ENCODE measurements at places on chromosomes 6 and 20.

DNA sequence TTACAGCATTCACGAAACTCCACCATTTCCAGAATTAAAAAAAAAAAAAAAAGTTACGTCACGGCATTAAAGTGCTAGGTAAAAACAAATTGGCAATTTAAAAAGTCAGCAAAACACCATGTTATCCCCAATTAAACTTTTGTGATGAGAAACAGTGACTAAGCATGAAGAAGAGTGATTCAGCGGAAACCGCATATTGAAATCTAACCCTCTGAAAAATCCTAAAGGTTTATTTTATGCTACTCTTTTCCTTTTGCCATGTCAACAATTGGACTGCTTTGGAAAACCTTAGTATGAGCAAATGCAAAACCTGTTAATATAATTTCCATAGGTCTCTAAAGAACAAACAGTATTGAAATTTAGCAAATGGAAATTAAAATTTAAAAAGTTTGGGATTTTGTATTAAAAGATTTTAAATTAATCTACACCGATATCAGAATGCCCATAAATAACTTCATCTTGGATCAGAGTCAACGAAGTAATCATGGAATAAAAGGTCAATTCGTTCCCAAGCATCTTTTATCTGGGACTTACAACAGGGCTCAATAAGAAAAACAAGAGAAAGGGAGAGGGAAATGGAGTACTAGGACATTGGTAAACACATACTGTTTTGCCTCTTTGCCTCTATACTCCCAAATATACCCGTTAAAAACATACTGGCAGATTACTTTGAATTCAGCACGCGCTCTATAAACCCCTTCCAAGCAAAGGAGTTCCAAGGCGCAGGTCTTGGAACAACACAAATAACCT, 1.1 kb downstream of the FBXO30 start:
- peak; percentile 8 for DNase-seq

DNA sequence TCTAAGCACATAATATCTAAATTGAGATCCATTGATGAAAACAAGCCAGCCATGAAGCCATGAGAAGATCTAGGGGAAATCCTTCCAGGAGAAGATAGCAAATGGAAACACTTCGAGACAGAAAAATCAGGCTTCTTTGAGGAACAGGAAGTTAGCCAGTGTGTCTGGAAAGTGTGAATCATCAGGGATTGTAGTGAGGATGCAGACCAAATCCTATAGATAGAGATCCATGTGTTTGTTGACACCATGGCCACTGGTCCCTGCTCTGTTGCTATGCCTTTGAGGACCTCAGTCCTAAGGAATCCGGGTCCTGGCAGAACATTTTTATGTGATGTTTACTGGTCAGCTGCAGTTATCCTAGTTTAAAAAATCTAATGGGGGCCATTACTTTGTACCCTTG, 6.6 kb upstream of the ELOVL2 start:
- DNase-seq = no peak

- DNase-seq = no peak
Measured at GRCh38 chr6:142805042-142805441, 139.9 kb downstream of the HIVEP2 start.

DNA sequence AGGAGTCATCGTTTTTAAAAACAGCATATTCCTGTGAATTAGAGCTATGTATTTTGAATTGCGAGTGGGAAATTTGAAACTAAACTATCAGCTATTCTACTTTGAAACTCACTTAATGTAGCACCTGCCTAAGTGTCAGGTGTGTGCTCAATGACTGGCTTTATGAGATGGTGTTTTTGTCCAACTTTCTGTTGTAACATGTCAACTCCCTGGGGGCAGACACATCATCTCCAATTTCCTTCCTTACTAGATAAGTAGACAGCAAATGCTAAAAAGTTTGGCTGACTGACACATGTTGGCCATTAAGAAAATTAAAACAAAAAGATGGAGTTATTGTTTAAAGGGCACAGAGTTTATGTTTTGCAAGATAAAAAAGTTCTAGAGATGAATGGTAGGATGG, 226.9 kb downstream of the TFAP2B start:
- no peak for DNase-seq

GRCh38 chr6:124373386-124373785, 569.7 kb downstream of the NKAIN2 start:
- DNase-seq = no peak

- DNase-seq = no peak
Measured at GRCh38 chr6:161694995-161695394, 421.1 kb upstream of the AGPAT4 start.

- no peak for DNase-seq
Measured at GRCh38 chr6:5365436-5366195, 104.3 kb downstream of the FARS2 start.

DNA sequence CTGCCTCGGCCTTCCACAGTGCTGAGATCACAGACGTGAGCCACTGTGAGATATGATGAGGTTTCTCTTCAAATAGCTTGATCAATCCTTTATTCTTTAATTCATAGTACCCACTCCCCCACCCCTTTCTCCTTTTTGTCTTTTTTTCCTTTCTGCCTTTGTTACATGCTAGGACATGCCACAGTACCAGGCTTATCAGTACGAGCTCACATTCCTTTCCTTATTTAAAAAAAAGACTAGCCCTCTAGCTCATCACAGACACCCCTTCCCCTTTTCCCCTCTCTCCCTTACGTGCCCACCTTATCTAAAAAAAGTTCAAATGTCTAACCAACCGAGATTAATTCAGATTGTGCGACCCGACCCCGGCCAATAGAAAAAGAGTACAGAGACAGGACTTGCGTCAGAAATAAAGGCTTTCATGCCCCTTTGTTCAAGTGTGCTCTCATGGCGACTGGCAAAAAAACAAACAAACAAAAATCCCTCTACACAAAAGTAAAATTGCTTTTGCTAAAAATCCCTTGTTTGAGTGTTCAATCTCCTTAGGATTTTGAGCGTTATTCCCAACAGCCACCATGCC, 49.2 kb downstream of the MRAP2 start:
- DNase-seq = no peak

- DNase-seq = peak; percentile 61
Measured at GRCh38 chr6:21593927-21594415, 420 bp downstream of the SOX4 start.

- DNase-seq = no peak
Measured at GRCh38 chr6:142760152-142760551, 184.8 kb downstream of the HIVEP2 start.

DNA sequence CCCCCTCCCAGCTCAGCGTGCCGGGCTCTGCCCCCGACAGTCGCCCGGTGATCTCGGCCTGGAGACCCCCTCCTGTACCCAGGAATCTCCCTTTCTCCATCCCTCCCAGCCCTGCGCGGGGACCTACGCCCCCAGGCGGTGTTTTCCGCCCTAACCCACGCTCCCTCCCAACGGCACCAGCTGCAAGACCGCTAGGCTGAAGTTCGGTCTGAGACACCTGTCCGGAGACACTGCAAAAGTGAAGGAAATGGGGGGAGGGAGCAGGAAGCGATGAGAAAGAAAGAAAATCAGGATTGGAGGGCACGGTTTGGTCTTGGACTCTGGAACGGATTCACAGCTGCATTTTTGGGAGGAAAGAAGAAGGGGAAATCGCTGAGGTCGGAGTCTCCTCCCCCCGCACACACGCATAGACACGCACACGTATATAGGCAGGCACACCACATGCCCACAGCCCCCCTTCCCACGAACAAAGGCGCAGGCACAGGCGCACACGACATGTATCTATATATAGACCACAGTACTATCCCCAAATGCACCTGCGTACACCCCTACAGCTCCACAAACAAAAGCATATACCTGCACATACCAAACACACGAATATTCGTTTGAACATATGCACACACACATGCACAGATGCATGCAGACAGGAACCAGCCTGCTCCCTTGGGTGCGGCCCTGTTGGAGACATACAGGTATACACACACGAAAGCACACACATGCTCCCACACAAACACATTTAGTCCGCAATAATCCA, 1.0 kb downstream of the SLC32A1 start:
- peak; percentile 60 for DNase-seq

DNA sequence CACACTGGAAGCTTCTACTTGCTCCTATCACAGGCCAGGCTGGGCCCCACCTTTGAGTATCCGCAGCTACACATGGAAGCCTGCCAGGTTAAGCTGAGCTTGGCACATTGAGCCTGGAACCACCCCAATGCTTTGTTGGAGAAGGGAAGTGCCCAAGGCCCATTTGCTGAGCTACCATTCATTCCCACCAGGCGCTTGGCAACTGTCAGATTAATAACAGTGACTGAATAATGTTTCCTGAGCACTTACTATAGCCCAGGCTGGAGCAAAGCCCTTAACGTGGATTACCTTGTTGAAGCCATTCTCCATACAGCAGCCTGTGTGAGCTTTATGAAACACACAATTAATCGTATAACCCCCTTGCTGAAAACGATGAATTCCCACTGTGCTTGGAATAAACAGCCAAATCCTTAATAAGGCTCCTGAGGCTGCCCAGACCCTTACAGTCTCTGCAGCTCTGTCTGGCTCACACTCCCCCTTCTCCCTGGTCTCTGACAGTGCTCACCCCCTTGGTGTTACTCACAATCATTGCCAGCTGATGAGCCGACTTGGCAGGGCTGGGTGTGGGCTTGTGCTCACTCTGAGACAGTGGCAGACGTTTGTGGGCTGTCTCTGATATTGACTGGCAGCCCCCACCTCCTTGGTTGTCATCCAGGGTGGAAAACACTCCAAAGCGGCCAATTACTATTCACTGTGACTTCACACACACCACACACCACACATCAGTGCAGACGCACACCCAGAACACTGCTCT, 357.1 kb downstream of the MAFB start:
- no peak for DNase-seq

- no peak for DNase-seq
Measured at GRCh38 chr20:12179692-12180091, 262.0 kb downstream of the BTBD3 start.
